Liver (tissue), 10 donors: ENCODE measurements at places on chromosomes 11 and 22. TPM values are rescaled to one million over a fixed set of nuclear protein-coding genes. Genes with fewer than 3 reads are reported as not detected.

DNA sequence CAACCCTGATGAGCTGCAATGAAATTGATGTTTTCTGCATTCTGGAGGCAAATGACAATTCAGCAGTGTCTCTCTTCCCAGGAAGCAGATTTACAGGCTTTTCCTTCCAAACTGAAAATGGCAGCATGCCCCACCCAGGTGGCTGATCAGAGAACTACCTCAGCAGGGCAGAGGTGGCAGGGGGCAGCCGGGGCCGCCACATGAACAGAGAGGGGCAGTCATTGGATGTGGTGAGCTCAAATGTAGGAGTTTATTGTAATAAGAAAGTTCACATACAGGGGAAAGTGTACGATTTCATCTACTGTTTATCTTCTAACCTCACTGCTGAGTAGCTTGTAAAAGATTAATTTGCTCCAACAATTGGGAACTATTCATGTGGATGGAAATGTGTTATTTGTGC lies 15.7 kb upstream of the PARVA start:
- no peaks in the 10 kb centered on the region for H3K27me3 ChIP-seq
- DNase-seq, result no peak
- H3K4me1 ChIP-seq, result no peaks in the 10 kb centered on the region
- no peak overlapping the region for H3K27ac ChIP-seq
- no peak overlapping the region for H3K4me3 ChIP-seq

- peak; percentile 75 for DNase-seq
- no peak overlapping the region for H3K4me3 ChIP-seq
- H3K36me3 ChIP-seq, result no peaks in the 10 kb centered on the region
- H3K27ac ChIP-seq, result peak overlapping the region; percentile 94
- H3K4me1 ChIP-seq, result peaks cover 67% of the 10 kb centered on the region
Observed at GRCh38 chr22:36352803-36353507, 34.8 kb downstream of the MYH9 start.

GRCh38 chr22:48042621-48043395 lies 1280.4 kb downstream of the TBC1D22A start:
- no peaks in the 10 kb centered on the region for H3K4me1 ChIP-seq
- H3K4me3 ChIP-seq, result no peak overlapping the region
- H3K27me3 ChIP-seq, result peaks cover 5% of the 10 kb centered on the region

- no peak overlapping the region for H3K27ac ChIP-seq
- no peak overlapping the region for H3K4me3 ChIP-seq
Observed at GRCh38 chr11:88348870-88349269, 11.3 kb upstream of the CTSC start.

- H3K27ac ChIP-seq, result no peak overlapping the region
- no peaks in the 10 kb centered on the region for H3K27me3 ChIP-seq
- peaks cover 5% of the 10 kb centered on the region for H3K4me1 ChIP-seq
- no peak for DNase-seq
Observed at GRCh38 chr11:8055836-8056526, 25.0 kb upstream of the TUB start.

- no peak overlapping the region for H3K27ac ChIP-seq
- H3K4me3 ChIP-seq, result no peak overlapping the region
- peaks cover 8% of the 10 kb centered on the region for H3K4me1 ChIP-seq
- DNase-seq, result no peak
Observed at GRCh38 chr11:35847473-35847872, 96.4 kb upstream of the LDLRAD3 start.

- no peaks in the 10 kb centered on the region for H3K4me1 ChIP-seq
- no peaks in the 10 kb centered on the region for H3K27me3 ChIP-seq
- no peak for DNase-seq
- H3K4me3 ChIP-seq, result no peak overlapping the region
- H3K36me3 ChIP-seq, result no peaks in the 10 kb centered on the region
Observed at GRCh38 chr11:40030867-40031266, 1428.6 kb downstream of the LRRC4C start.

GRCh38 chr11:34606326-34607120 lies 14.4 kb upstream of the EHF start:
- no peaks in the 10 kb centered on the region for H3K27me3 ChIP-seq
- no peaks in the 10 kb centered on the region for H3K4me1 ChIP-seq
- no peak overlapping the region for H3K4me3 ChIP-seq
- peak; percentile 19 for DNase-seq

DNA sequence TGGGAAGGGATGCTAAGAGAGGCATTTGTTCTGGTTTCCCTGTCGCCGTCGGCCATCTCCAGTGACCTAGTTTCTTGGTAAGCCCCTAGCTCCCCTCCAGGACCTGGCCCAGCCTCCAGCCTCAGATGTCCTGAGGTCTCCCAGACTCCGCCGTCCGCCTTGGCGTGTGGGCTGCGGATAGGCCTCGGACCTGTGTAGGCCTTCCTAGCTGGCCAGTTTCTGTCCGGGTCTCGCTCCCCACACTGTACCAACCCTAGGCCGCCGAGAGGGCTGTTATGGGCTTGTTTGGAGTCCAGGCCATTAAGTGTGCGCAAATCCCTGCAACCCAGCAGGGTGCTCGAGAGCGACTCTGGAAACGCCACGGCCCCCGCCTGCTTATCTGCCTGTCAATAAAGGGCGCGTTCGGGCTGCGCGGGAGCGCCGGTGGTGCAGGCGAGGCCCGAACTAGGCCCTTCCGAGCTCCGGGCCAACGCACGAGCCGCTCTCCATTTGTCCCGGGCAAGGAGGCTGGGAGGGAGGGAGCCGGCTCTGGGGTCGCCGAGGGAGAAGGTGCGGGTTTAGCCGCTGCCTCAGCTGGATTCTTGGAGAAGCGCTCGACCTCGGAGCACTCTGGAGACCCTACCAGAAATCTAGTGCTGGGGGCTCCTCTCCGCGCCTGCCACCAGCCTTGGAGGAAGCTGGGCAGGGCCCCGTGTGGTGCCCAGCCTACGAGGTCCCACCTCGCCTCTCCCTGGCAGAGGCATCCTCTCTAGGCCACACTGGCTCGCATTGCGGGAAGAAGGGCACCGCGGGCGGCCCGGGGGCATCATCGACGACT lies 8.7 kb upstream of the PAX6 start:
- H3K4me1 ChIP-seq, result peaks cover 19% of the 10 kb centered on the region
- H3K4me3 ChIP-seq, result no peak overlapping the region

- H3K27ac ChIP-seq, result no peak overlapping the region
- H3K4me1 ChIP-seq, result no peaks in the 10 kb centered on the region
- no peaks in the 10 kb centered on the region for H3K27me3 ChIP-seq
- H3K4me3 ChIP-seq, result no peak overlapping the region
Observed at GRCh38 chr11:33437529-33437928, 180.3 kb downstream of the HIPK3 start.

GRCh38 chr11:9566561-9567063 lies 6.9 kb upstream of the WEE1 start:
- no peak for DNase-seq
- no peaks in the 10 kb centered on the region for H3K27me3 ChIP-seq
- peaks cover 7% of the 10 kb centered on the region for H3K4me1 ChIP-seq
- peak overlapping the region; percentile 94 for H3K27ac ChIP-seq

DNA sequence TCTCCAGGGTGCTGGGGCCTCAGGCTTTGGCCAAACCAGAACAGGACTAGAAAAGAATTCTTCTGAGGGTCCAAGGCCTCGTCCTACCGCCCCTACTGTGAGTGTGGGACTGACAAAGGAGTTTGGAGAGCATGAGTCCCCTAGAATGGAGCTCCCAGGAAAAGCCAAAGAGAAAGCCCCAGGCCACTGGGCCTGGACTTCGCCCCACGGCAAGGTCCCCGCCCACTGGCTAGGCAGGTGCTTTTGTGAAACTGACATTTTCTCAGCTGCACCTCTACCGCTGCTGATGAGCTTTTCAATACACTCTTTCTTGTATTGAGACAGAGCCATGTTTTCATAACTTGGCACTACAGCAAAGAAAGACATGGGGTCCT lies 9.7 kb upstream of the FGF3 start:
- H3K4me1 ChIP-seq, result peaks cover 7% of the 10 kb centered on the region
- no peaks in the 10 kb centered on the region for H3K36me3 ChIP-seq
- no peak for DNase-seq
- no peak overlapping the region for H3K4me3 ChIP-seq

DNA sequence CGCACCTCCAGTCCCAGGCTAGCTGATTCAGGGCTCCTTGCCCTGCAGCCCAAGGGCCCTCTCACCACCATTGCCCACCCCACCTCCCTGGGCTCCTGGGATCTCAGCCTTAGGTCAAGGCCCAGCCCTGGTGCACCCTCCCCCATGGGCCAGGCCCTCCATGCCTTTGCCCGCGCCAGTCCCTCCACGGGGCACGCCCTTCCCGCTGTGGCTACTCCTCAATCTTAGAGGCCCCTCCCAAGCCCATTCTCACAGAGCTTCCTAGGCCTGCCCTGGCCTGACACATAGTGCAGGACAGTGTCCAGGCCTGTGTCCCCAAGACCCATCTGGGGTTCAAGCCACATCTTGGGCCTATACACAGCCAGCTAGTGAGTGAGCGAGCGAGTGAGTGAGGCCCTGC lies 6.9 kb downstream of the GP1BB start:
- H3K27ac ChIP-seq, result no peak overlapping the region
- no peaks in the 10 kb centered on the region for H3K36me3 ChIP-seq
- no peaks in the 10 kb centered on the region for H3K27me3 ChIP-seq
- DNase-seq, result no peak
- no peaks in the 10 kb centered on the region for H3K4me1 ChIP-seq

DNA sequence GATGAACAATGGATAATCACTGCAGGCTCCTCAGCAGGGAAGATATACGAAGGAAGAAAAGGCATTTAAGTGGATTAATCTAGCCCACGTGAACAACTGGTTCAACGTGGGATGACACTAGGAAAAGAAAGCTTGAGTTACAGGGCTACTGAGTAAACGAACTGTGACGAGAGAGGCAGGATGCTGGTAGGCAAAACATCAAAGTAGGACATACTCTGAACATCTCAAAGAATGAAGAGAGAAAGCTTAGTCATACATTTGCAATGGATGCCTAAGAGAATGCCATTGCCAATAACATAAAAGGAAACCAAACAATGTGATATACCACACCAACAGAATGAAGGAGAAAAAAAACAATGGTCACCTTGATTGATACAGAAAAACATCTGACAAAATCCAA lies 12.9 kb downstream of the USP28 start:
- DNase-seq, result no peak
- no peaks in the 10 kb centered on the region for H3K36me3 ChIP-seq
- H3K27me3 ChIP-seq, result no peaks in the 10 kb centered on the region
- peaks cover 10% of the 10 kb centered on the region for H3K4me1 ChIP-seq
- H3K27ac ChIP-seq, result no peak overlapping the region

DNA sequence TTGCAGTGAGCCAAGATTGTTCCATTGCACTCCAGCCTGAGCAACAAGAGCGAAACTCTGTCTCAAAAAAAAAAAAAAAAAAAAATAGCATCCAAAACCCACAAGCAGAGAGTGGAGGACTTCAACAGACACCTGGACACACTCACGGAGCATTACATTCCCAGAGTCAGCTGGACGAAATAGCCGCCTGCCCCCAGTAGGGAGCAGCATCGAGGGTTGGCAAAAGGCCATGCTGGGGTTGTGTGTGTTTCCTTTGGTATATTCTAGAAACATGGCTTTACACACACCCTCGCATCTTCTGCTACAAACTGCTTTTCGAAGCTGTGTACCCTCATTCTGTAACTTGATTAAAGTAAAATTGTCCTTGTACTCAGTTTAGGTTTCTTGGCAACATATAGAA lies 5.3 kb downstream of the ADA2 start:
- H3K27me3 ChIP-seq, result no peaks in the 10 kb centered on the region
- no peak overlapping the region for H3K4me3 ChIP-seq
- peak; percentile 62 for DNase-seq
- H3K36me3 ChIP-seq, result no peaks in the 10 kb centered on the region
- H3K27ac ChIP-seq, result no peak overlapping the region

- no peaks in the 10 kb centered on the region for H3K36me3 ChIP-seq
- H3K4me1 ChIP-seq, result peaks cover 27% of the 10 kb centered on the region
- DNase-seq, result no peak
Observed at GRCh38 chr11:65150509-65151299, 16.4 kb upstream of the SYVN1 start.

DNA sequence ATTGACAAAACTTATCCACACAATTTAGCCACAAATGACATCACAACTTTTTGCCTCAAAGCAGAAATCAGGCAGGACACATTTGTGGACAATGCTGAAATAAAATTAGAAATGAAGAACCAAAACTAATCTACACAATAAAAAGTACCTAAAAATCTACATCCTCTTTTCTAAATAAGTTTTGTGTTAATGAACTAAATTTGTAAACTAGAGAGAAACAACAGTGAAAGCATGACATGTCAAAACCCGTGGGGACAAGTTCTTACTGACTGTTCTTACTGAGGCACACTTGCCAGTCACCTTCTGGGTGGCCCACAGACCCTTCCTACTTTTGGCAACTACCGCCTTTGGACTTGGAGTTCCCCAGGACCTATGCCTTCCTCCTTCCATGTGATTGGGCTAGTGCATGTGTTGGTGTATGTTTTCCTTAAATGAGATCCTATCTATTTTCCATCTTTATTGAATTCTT lies 60.7 kb upstream of the MUC15 start:
- H3K36me3 ChIP-seq, result no peaks in the 10 kb centered on the region
- H3K27ac ChIP-seq, result no peak overlapping the region
- no peak overlapping the region for H3K4me3 ChIP-seq
- DNase-seq, result no peak
- H3K4me1 ChIP-seq, result no peaks in the 10 kb centered on the region
- H3K27me3 ChIP-seq, result no peaks in the 10 kb centered on the region

DNA sequence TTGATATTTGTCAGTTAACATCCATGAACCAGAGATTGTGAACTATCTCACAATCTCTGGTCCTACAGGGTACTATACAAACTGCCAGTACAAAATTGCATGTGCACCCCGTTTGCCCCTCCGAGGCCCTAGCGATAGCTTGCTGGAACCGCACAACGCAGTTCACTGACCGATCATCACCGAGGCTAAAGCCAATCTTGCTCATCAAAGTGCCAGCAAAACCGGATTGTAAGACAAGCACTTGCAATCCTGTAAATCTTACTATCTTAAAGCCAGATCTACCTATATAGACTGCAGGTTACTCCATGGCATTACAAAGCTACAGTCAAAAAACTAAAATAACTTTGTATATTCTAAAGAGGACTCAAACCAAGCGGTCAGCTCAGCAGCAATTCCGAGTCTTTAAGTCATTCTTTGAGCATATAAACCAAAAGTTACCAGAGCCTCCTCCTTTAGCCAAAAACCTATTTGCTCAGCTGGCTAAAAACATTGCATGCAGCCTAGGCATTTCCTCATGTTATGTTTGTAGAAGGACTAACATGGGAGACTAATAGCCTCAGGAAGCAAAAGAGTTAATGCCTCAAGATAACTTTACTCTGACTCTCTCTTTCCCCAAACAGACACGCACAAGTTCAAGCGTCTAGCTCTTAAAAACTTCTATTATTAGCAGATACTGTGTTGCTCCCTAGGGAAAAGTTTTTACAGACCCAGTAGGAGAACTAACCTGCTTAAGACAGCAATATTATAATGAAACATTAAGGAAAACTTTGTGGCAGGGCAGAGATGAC lies 30.7 kb upstream of the CPT1A start:
- no peak overlapping the region for H3K4me3 ChIP-seq
- no peak overlapping the region for H3K27ac ChIP-seq
- no peaks in the 10 kb centered on the region for H3K36me3 ChIP-seq
- H3K4me1 ChIP-seq, result no peaks in the 10 kb centered on the region
- no peak for DNase-seq
- no peaks in the 10 kb centered on the region for H3K27me3 ChIP-seq

Gene PHOX2A
- total RNA-seq, result not detected

Gene GAL
- total RNA-seq, result not detected

Gene CNTN5
- total RNA-seq, result 0.08 TPM

Gene RASGRP2
- total RNA-seq, result 14.9 TPM

Gene MS4A7
- total RNA-seq, result 32.0 TPM

Gene NCAM1
- total RNA-seq, result 2.1 TPM
